ENCODE measurements at places on chromosomes 7 and 10. TPM values are rescaled to one million over a fixed set of nuclear protein-coding genes. Genes with fewer than 3 reads are reported as not detected.

GRCh38 chr10:73887294-73888039 is 13.1 kb upstream of the CAMK2G start:
- peak; percentile 96 for DNase-seq

GRCh38 chr7:136114966-136115762 is 138.0 kb upstream of the MTPN start:
- peak; percentile 7 for DNase-seq

DNA sequence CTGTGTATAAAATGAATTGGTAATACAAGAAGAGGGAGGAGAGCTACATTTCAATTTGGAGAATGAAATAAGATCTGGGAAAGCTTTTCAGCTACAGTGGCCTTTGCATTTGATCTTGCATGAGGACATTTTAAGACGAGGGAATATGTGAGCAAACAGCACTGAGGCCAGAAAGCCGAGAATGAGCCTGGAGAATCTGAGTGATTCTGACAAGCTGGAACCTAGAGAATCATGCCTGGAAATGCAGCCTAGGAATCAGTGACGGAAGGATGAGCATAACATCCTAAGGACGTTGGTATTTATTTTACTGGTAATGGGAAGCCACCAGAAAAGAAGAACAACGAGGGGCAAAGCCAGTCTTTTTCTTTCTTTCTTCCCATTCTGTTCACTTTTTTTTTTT is 44.3 kb downstream of the ARL5B start:
- no peak for DNase-seq

DNA sequence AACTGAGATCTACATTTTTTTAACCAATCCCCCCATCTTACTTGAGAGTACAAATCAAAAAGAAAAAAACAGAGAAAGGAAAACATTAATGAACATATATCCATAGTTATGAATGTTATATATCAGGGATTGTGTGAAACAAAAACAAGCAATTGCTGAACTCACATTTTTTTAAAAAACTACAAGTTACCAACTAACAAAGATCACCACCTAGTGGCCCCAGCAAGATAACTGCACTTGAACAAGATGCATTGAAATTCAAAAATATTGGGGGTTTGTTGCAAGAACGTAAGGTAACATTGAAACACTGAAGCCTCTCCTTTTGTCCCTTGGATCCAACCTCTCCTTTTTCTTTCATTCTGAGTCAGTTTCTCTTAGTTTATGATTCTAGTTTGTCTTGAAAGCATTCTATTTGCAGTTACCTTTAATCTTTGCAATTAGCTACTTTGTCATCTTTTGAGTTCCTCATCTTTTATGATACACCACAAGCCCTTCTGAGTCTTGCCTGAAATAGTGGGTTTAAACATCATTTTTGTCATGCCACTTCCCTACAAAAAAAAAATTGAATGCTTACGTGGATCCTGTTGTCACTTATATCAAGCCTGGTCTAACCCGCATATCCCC is 87.3 kb upstream of the TES start:
- DNase-seq, result peak; percentile 59

The ADRA2A gene
- 2.6 TPM for polyA plus RNA-seq

The LIPM gene
- not detected for polyA plus RNA-seq

DNA sequence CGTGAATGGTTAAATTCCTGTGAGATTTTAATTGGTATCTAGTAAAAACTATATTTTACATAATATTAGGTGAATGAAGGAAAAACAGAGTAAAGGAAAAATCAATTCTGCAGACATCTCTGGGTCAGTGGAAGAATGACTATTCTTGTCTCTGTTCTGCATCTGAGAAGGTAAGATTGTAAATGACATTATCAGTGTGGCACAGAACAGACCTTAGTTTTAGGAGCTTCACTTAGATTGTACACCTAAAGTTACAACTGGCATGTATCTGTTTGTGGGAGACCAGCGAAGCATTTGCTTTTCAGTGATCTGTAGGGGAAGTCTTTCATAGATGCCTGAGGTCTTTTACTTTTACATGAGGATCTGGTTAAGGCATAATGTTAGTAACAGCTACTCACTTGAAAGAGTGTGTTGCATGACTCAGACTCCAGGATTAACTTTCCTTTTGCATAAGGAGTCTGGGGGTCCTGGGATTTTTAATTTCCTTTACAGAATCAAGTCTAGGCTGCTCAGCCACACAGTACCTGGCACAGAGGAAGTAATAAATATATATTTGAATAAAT is 56.2 kb downstream of the JMJD1C start:
- peak; percentile 63 for DNase-seq

Data from muscle of leg (tissue), 16 donors.